Activated naive CD4-positive, alpha-beta T cell (primary cell): ENCODE measurements at places on chromosomes 16 and 17.

DNA sequence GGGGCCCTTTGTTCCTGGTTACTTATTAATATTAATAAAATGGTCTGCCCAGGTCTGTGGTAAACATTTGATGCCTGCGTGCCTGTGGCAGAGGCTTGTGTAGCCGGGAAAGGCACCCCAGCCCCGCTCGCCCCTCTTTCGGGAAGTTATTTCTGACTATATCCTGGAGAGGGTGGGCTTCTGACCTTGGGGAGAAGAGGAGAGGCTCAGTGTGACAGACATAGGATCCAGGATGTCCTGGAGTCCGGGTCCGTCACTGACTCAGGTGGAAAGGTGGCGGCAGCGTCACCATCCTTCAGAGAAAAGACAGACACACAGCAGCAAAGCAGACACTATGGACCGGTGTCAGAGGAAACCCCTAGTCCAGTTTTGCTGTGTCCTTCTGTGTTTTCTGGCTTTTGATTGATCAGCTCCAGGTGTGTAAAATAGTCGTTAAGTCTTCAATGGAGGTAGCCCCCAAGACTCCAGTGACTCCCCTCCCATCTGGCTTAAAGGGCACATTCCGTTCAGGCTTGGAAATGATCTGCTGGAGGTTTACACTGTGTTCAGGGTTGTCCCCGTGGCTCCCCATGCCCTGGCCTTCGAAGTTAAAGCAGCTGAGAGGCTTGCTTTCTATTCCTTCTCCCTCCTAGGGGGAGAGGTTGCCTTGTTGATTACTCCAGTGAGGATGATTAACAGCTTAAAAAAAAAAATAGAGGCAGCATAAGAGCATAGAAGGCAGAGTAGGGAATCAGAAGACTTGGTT is 81.6 kb downstream of the CCDC182 start:
- no peak for DNase-seq

DNA sequence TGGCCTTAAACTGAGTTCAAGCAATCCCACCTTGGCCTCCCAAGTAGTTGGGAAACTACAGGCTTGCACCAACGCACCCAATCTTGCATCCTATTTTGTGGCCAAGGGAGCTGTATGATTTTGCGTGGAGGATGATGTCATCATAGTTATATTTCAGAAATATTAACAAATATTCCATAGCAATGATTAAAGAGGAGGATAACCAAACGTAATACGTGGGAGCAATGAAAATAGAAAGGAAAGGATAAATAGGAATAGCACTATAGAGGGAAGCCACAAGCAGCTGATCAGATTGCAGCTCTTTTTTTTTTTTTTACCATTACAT is 2.2 kb upstream of the YWHAE start:
- DNase-seq, result no peak

GRCh38 chr16:83906683-83907082 is 7.8 kb downstream of the MLYCD start:
- no peak for DNase-seq

DNA sequence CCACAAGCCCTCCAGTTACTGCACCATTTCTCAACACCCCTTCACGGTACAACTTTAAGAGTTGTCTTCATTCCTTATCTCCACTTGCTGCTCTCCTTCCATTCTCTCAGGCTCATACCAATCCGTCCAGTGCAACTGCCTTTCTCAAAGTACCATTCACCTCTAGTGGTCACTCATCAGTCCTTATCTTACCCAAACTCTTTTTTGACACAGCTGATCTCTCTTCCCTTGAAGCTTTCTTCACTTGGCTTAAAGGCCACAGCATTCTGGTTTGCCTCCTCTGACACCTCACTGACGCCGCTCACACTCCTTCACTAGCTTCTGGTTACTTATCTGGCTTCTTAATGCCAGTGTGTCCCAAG is 24.9 kb downstream of the UBE2G1 start:
- DNase-seq, result no peak

GRCh38 chr16:29862383-29862883 is 593 bp downstream of the CDIPT start:
- DNase-seq, result no peak

DNA sequence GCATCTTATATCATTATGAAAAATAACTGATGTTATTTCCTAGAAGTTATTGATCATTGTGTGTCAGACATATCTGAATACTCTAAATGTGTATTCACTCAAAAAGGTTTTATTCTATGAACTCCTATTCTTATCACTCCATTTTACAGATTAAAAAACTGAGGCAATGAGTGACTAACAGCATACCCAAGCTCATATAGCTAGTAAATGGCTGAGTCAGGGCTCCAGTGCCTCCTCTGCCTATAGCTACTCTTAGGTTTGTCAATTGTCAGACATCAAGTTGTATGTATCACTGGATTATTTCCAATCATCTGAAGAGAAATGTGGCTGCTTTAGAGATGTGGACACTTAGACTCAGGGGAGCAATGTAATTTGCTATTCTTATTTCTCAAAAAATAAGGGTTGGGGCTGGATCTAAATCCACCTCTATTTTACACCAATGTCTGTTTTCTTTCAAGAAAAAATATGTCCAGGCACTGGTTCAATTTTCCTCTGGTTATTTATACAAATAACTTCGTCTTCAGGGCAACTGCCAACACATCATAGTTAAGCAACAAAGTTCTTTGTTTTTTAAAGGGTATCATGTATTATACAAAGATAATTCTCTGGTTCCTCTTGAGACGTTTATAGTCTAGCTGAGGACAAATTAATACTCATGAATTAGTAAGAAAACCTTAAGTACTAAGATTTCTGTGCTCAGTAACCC is 328.9 kb upstream of the MAF start:
- no peak for DNase-seq

DNA sequence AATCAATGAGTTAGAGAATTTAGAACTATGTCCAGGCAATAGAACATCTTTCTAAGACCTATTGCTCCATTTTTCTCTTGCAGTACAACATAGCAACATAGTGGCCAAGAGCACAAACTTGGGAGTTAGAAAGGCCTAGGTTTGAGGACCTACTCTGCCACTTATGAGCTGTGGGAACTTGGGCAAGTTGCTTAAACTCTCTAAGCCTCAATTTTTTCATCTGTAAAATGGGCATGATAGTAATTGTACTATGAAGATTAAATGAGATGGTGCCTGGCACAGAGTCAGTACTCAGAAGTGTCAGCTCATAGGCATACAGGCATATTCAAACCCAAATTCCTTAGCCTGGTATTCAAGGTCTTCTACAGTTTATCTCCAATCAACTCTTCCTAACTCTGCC is 25.1 kb downstream of the IRX5 start:
- DNase-seq, result no peak

DNA sequence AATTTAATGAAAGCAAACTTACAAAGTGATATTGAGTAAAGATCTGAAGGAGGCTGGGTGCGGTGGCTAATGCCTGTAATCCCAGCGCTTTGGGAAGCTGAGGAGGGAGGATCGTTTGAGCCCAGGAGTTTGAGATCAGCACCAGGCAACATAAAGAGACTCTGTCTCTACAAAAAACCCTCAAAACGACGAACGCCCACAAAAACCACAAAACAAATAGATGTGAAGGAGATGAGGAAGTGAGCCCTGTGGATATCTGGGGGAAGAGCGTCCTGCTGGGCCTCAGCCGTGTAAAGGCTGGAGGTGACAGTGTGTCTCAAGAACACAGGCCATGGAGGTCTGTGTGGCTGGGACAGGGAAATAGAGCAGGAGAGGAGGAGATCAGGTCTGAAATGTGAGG is 68.8 kb downstream of the ITFG1 start:
- DNase-seq, result no peak

DNA sequence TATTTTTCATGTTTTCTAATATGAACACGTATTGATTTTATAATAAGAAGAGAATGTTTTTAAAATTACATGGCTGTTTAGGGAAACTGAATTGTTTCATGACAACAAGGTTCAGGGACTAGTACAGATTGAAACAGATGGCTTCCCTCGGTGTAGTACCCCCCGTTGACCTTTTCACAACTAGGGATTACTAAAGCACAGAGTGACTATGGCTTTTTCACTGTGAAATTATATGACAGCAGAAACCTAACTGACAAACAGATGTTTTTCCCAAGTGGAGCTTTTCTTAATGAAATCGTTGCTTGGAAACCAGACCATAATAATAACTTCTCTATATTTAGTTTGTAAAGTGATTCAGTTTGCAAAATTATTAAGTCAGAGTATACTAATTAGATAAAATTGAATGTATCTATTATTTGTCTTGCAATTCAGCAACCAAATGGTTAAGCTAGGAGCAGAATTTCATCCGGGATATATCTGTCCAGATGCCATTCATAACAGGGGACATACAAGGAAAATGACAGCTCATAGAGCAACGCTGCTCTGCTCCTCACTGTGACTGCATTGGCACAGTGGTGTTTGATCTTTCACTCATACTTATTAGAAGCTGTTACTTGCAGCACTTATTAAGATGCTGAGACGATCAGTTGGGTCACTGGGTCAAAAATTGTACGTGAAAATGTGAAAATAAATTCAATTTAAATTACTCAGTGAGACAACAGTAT is 111.7 kb downstream of the TANGO6 start:
- no peak for DNase-seq

DNA sequence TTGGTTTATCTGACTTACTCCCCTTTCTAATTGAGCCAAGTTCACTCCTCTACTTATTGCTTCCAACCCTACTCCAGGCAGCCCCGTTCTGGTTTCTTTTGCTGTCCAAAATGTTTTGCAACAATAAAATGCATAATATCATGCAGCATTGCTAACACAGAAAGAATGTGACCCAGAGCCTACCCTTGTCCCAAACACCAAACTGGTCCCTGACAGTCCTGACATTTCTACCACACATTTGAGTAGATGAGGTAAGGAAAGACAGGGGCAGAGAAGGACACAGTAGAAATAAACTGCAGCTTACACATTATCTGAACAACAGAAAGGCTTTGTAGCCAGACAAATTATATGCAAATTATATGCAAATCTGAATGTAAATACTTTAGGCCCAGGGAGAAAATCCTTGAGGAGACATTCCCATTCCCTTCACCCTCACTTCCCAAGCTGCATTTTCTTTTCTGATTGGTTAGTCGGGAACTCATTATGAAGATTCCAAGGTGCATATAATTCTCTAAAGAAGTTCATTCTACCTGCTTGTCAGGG is 31.6 kb downstream of the SOX9 start:
- DNase-seq, result no peak

GRCh38 chr16:83004868-83005652 is 378.3 kb downstream of the CDH13 start:
- no peak for DNase-seq

- DNase-seq, result no peak
Observed at GRCh38 chr16:782258-782657, 5.9 kb downstream of the RPUSD1 start.

- no peak for DNase-seq
Observed at GRCh38 chr16:10554569-10554968, 25.8 kb downstream of the EMP2 start.

DNA sequence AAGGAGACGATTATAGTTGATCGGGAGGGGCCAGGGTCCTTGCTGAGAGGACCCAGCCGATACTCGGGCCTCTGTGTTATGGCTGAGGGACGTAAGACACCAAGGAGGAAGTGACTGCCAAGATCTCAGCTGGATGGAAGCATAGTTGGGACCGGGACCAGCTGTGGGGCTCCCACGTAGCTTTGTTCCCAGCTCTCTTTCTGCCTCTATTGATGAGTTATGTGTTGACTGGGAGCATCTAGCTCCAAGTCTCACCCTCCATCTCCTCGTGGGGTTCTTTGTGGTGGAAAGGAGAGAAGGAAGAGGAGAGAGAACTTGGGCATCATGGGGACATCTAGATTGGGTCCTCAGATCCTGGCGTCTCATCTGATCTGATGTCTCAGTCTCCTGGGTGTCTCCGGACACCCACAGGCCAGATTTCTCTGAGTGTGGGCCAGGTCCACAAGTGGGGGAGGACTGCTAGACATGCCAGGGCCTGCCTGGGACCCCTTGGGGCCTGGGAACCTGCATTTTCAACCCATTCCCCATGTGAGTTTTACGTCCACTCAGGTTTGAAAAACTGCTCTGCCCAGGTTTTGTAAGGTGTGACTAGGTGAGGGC is 1.0 kb downstream of the MGRN1 start:
- DNase-seq, result no peak

GRCh38 chr16:31088459-31089183 is at the start of gene PRSS53:
PRSS53 (minus strand) TSS chr16:31088943; CDS start chr16:31088809, 134 bp downstream.
- no peak for DNase-seq

GRCh38 chr16:65728167-65728566 is 606.3 kb upstream of the CDH11 start:
- DNase-seq, result no peak

DNA sequence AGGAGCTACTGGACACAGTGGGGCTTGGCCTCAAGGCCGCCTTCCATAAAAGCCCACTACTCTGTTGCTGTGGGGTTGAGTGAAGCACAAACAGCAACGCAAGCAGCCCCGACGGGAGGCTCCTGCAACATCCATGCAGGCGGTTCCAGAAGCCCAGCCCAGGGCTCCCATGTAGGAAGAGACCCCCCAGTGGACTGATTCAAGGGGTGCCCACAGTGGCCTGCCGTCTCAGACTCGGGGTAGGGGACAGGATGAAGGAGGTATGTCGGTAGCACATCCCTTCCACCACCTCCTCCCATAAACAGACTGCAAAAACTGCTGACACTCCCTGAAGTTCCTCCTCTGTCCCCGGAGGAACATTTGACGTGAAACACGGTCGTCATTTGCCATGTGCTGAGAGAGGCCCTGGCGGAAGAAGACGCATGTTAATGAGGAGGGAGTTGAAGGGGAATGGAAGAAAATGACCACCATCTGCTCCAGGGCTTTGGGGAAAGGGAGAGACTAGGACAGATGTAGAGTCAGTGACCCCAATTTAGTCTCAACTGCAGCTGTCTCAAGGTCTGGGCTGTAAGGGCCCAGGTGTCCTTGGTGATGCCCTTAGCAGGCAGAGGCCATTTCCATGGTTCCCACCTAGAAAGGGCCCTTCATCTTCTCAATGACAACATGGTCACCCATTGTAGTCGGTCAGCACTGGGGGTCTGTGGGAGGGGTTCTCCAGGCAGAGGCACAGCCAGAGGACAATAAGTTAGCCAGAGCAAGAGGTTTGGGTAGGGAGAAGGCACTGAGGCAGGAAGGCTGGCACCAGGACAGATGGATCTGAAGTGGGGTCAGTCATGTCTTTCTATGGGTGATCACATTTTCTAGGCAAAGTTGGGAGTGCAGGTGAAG is 200.6 kb downstream of the CPPED1 start:
- no peak for DNase-seq

GRCh38 chr16:23323224-23324030 is 21.3 kb downstream of the SCNN1B start:
- DNase-seq, result no peak

GRCh38 chr17:57215317-57215716 is 41.0 kb upstream of the MSI2 start:
- DNase-seq, result no peak

DNA sequence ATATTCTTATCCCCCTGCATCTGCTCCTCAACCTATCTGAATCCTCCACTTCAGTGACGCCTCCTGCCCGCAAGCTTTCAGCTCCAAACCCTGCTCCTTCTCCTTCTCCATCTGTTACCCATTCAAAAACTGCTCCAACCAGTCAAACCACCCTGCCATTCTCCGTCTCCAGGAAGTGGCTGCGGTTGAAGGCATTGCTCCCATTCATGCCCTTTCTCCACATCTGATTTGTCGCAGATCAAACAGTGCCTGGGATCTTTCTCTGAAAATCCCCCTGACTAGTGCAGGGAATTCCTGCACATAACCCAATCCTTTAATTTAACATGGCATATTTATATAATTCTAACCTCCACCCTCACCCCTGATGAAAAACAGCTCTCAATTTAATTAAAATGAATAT is 56.3 kb downstream of the SLFN5 start:
- no peak for DNase-seq

- no peak for DNase-seq
Observed at GRCh38 chr17:9643611-9644010, 1.7 kb upstream of the USP43 start.

- no peak for DNase-seq
Observed at GRCh38 chr16:9327253-9327652, 235.8 kb downstream of the HAPSTR1 start.

GRCh38 chr17:74404789-74405188 is 27.1 kb upstream of the GPRC5C start:
- no peak for DNase-seq
